ENCODE measurements at places on chromosomes 7 and 10. TPM values are rescaled to one million over a fixed set of nuclear protein-coding genes. Genes with fewer than 3 reads are reported as not detected.

Gene DPYSL4
- total RNA-seq, result 15.2 TPM

Gene PNLIP
- not detected for total RNA-seq

Gene AHR
- 9.7 TPM for total RNA-seq

Gene PLEKHS1
- not detected for total RNA-seq

Gene TRIM50
- not detected for total RNA-seq

DNA sequence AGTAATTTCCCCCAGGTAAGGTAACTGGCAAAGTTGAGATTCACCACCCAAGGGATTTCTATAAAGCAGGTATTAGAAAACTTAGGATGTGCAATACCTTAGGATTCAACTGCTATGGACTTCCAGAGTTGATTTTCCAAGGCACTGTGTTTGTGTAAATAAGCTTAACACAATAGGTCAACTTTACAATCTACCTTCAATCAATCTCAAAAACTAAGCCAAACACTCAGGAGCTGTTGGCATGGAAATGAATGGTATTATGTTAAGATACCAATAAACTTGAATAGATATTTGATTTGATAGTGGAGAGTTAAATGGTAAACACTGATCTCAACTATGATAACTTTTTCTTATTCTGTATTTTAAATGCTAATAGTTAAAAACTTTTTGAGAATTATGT is 762 bp upstream of the SEMA3E start:
- H3K27ac ChIP-seq, result no peak overlapping the region
- H3K36me3 ChIP-seq, result no peaks in the 10 kb centered on the region
- no peak overlapping the region for H3K4me3 ChIP-seq
- no peak for DNase-seq
- no peaks in the 10 kb centered on the region for H3K4me1 ChIP-seq

DNA sequence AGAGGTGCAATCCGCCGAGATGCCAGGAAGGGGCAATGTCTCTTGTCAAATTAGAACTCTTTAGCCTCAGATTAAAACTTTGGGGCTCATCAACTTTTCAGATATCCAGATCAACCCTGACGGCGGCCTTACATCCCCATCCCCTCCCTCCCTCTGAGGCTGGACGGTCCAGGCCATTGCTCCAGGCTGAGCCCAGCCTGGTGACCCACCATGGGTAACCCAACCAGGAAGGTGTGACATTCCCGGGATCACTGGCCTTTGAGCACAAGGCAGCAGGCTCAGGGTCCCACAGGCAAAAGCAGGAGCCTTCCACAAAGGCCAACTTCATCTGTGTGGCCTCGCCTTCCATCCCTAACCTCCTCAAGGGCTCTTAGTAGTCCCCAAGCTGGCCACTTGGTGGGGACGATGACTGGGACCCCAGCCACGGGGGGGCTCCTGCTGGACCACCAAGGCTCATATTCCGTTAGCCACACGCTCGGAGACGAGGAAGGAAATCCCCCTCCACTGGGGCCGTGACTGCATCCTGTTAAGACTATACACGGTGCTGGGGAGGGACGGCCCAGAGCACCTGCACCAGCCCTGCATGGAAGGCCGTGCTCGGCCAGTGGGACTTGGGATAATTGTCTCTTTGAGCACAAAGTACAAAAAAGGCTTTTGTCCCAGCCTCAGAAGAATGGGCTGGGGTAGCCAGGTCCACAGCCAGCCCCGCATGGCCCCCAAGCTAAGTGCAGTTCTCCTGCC is 62.8 kb downstream of the ZRANB1 start:
- H3K27ac ChIP-seq, result no peak overlapping the region
- H3K27me3 ChIP-seq, result no peaks in the 10 kb centered on the region
- H3K4me3 ChIP-seq, result no peak overlapping the region
- peaks cover 72% of the 10 kb centered on the region for H3K36me3 ChIP-seq
- DNase-seq, result no peak

GRCh38 chr10:119541459-119542356 is 811 bp downstream of the RGS10 start:
- peaks cover 6% of the 10 kb centered on the region for H3K4me1 ChIP-seq
- H3K27ac ChIP-seq, result no peak overlapping the region
- H3K36me3 ChIP-seq, result no peaks in the 10 kb centered on the region
- peaks cover 17% of the 10 kb centered on the region for H3K27me3 ChIP-seq

GRCh38 chr7:30983914-30984247 is 20.1 kb downstream of the GHRHR start:
- no peaks in the 10 kb centered on the region for H3K36me3 ChIP-seq
- H3K4me3 ChIP-seq, result peak overlapping the region; percentile 59
- H3K27ac ChIP-seq, result no peak overlapping the region
- peaks cover 32% of the 10 kb centered on the region for H3K4me1 ChIP-seq
- no peaks in the 10 kb centered on the region for H3K27me3 ChIP-seq
- DNase-seq, result peak; percentile 64

DNA sequence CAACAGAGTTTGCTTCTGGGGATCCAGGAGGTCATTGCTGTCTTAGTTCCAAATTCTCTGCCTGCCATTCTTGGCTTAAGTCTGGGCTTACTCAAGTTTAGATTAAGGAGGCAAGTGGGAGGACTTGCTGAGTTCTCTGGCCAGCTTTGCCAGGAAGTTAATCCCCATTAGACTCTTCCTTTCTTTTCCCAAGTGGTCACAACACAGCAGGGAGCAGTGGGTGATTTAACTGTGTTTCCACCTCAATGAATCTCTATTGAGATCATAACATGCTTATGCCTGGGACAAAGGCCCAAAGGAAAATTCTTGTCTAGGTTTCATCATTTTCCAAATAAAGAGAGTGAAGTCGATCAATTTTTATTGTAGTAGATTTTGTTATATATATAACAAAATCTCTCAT is 1159.6 kb downstream of the SORCS3 start:
- H3K27me3 ChIP-seq, result no peaks in the 10 kb centered on the region
- H3K27ac ChIP-seq, result no peak overlapping the region
- H3K4me1 ChIP-seq, result no peaks in the 10 kb centered on the region

DNA sequence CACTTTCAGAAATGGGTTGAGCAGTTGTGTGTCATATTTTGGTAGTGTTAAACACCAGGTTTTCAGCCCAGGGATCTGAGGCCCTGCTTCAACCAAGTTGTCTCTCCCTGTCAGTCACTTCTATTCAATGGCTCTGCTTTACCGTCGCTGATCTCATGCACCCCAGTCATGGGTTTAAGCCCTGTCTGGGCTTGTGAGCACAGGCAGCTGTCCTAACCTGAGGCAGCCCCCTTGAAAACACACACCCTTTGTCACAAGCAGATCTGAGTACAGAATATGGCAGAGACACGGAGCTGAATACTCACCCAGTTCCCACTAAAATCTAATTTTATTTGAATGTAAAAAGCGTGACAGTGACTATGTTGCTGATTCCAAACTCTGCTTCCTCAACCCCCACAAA is 110.6 kb upstream of the GLI3 start:
- no peaks in the 10 kb centered on the region for H3K36me3 ChIP-seq
- no peak overlapping the region for H3K4me3 ChIP-seq
- H3K4me1 ChIP-seq, result peaks cover 10% of the 10 kb centered on the region
- DNase-seq, result no peak

DNA sequence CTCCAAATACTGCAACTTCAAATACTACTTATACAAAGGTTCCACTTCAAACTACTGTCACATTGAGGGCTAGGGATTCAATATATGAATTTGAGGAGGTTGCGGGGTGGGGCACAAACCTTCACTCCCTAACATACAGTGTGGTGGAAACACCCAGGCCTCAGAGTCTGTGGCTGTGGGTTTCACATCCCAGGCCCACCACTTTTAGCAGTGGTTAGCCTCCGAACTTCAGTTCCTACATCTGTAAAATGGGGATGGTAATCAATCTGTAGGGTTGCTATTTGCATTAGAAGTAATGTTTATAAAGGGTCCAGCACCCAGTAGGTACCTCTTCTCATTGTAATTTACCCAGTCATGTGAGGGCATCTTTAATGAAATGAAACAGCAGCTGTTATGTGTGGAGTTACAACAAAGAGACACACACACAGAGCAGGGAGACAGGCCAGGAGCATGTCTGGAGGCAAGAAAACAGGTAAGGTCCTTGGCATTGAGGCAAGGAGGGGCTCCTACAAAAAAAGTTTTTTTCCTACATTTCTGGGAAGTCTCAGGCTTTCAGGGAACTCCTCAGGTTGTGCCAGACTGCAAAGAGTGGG is 570.9 kb downstream of the LRMDA start:
- H3K27me3 ChIP-seq, result no peaks in the 10 kb centered on the region
- no peaks in the 10 kb centered on the region for H3K36me3 ChIP-seq
- H3K27ac ChIP-seq, result no peak overlapping the region

DNA sequence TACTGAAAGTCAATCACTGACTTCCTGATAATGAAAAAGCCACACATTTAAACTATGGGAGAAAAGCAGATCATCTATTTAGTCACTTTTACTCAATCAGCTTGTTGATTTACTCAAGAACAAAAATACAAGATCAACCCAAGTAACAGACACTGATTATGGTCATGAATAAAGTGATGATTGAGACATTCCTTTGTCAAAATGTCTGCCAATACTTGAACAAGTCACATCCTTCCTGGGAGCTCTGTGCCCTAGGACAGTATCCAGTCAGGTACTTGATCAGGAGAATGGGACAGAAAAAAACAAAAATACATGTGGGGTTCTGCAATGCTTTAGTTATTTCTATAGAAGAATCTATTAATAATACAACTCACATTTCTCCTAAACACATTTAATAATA is 150.0 kb upstream of the NEBL start:
- no peaks in the 10 kb centered on the region for H3K4me1 ChIP-seq
- H3K27me3 ChIP-seq, result no peaks in the 10 kb centered on the region
- no peaks in the 10 kb centered on the region for H3K36me3 ChIP-seq

DNA sequence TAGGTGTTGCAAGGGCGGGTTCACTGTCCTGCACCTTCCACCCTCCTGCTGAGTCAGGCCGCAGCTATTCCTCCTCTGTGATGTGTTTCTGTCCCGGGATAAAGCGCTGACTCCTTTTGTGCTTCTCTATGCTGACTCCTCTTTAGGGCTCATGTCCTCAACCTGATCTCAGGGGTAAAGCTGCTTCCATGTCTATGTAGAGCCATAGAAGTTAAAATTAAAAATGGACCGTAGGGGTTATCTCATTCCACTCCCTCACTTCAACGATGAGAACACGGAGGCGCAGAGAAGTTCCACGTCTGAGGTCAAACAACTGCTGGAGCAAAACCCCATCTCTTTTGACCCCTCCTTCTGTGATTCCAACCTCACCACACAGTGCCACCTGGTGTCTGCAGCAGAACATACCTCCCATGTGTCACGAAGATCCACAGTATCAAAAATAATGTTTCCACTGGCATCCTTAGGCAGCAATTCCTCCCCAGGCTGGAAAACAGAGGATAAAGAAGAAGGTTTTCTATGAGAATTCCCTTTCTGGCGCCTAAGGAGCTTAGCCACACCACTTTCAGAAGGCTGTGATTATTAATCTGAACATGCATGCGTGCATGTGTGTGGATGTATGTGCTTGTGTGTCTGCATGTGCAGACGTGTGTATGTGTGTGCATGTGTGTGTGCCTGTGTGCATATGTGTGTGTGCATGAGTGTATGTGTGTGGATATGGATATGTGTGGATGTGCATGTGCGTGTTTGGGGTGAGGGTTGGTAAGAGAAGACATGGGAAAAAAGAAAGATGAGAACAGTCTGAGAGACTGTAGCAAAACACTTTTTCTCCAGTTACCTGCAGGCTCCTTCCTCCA is 81.2 kb upstream of the UCN3 start:
- H3K4me3 ChIP-seq, result no peak overlapping the region
- peaks cover 11% of the 10 kb centered on the region for H3K4me1 ChIP-seq
- no peaks in the 10 kb centered on the region for H3K36me3 ChIP-seq
- H3K27me3 ChIP-seq, result no peaks in the 10 kb centered on the region

DNA sequence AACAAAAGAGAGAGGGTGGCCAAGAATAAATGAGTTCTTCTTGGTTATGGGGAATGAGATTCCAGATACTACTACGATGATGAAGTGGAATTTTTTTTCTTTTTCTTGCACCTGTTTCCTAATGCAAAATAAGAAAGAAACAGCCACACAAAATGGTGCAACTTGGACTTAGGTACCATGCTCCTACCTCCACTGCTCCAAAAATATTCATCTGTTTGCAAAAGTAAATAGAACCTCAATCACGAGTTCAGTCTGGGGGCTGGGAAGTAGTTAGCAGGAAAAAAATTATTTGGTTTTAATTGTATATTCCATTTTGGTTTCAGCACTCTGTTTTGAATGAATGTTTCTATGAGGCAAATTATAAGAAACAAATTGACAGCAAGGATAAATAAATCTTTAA is 73.5 kb downstream of the SLC25A13 start:
- no peaks in the 10 kb centered on the region for H3K36me3 ChIP-seq
- no peaks in the 10 kb centered on the region for H3K27me3 ChIP-seq
- no peak overlapping the region for H3K4me3 ChIP-seq
- H3K27ac ChIP-seq, result no peak overlapping the region
- no peaks in the 10 kb centered on the region for H3K4me1 ChIP-seq

DNA sequence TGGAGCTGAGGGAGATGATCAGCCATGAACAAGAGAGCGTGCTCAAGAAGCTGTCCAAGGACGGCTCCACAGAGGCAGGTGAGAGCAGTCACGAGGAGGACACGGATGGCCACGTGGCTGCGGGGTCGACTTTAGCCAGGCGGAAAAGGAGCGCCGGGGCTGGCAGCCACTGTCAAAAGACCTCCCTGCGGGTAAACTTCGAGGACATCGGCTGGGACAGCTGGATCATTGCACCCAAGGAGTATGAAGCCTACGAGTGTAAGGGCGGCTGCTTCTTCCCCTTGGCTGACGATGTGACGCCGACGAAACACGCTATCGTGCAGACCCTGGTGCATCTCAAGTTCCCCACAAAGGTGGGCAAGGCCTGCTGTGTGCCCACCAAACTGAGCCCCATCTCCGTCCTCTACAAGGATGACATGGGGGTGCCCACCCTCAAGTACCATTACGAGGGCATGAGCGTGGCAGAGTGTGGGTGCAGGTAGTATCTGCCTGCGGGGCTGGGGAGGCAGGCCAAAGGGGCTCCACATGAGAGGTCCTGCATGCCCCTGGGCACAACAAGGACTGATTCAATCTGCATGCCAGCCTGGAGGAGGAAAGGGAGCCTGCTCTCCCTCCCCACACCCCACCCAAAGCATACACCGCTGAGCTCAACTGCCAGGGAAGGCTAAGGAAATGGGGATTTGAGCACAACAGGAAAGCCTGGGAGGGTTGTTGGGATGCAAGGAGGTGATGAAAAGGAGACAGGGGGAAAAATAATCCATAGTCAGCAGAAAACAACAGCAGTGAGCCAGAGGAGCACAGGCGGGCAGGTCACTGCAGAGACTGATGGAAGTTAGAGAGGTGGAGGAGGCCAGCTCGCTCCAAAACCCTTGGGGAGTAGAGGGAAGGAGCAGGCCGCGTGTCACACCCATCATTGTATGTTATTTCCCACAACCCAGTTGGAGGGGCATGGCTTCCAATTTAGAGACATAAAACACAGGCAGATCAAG is 3.3 kb downstream of the GDF2 start:
- no peaks in the 10 kb centered on the region for H3K36me3 ChIP-seq
- no peak for DNase-seq
- H3K27me3 ChIP-seq, result no peaks in the 10 kb centered on the region
- H3K4me1 ChIP-seq, result no peaks in the 10 kb centered on the region
- H3K27ac ChIP-seq, result no peak overlapping the region

- no peaks in the 10 kb centered on the region for H3K27me3 ChIP-seq
- no peaks in the 10 kb centered on the region for H3K4me1 ChIP-seq
- H3K27ac ChIP-seq, result no peak overlapping the region
Observed at GRCh38 chr7:133419041-133419440, 166.2 kb downstream of the EXOC4 start.

Measured in H1 (cell line).